ENCODE measurements at places on chromosomes 3 and 15.

DNA sequence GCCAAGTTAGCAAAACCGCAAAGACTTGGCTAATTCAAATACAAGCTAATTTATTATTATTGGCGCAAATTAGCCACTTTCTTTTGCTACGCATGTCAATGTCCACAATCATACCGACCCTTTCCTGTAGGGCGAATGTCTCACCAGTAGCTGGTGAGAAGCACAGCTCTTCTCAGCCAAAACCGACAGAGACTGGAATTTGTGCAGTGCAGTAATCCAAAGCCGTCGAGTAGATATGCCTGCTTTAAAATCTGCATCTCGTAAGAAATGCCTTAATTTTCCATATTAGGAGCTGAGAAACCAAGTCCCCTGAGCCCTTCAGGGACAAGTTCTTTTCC lies 614 bp upstream of the MINDY2 start:
- no peak for DNase-seq

DNA sequence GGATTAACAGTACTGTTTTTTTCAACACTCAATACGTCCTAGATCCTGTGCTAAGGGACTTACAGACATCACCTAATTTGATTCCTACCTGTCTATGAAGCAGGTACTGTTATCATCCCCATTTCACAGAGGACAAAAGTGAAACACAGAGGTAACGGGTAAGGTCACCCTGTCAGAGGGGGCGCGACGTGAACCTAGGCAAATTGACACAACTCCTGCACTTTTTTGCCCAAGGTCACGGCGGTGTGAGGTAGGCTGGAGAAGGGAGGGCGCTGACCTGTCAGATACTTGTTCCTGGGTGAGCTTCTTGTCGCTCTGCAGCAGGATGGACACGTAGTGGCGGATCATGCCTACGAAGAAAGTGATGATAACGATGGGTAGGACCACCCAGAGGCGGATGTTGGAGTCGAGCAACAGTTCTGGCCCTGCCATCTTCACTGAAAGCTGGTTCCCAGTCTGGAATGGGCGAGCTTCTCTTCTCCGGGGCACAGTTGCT lies 363 bp downstream of the EMC3 start:
- no peak for DNase-seq

- DNase-seq: no peak
These were observed 18.7 kb downstream of the BHLHE40 start for GRCh38 chr3:4997946-4998345.

DNA sequence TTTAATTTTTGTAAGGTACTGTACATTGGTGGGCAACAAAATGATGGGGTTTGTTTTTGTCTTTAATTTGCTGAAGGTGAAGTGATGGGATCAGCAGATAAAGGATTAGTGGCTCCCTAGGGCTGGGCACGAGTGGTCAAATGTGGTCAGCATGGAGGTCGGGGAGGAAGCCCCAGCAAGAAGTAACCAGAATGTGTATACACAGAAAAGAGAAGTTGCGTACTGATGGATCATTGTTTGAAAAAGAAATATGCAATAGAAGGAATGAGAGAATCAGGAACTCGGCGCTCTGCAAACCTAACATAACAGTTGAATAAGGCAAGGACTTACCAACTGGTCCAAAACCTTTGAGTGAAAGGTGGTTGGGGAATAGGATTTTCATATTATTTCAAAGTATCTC lies 1.5 kb downstream of the TMOD2 start:
- no peak for DNase-seq

DNA sequence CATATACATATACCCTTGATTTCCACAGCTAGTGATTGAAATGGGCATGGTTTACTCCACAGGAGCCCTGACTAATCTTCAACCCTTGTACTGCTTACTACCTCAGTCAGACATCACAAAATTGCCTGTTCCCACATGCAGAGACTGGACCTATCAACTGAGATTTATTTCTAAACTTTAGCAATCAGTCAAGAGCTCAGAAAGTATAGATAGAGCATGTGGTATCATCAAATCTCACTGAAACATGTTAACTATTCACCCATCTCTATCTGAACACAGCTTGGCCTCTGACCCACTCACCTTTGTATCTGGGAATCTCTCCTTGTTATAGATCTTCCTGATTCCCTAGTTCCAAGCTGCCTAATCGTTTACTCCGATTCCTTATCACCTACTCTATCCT lies 14.6 kb downstream of the ADAM10 start:
- no peak for DNase-seq

DNA sequence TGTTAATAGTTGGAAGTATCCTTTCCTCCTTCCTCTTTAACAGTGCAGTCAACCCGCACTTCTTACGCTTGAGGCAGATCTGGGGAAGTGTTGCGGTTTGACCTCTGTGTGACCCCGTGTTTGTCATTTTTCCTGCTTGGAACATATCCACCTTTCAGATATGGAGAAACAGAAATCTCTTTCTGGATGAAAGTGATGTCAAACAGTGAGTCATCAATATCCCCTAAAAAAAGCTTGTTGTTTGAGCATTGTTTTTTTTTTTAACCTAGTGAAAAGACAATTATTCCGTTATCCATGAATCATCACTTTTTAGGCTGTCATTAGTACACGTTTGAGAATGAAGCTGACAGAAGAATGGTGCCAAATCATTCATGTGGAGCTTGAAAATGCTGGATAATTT lies 293.7 kb downstream of the ARPP21 start:
- DNase-seq: no peak

- DNase-seq: peak; percentile 28
These were observed 334.7 kb downstream of the NLGN1 start for GRCh38 chr3:173732237-173732636.

GRCh38 chr3:45988804-45989203 lies 6.8 kb downstream of the FYCO1 start:
- DNase-seq: no peak

DNA sequence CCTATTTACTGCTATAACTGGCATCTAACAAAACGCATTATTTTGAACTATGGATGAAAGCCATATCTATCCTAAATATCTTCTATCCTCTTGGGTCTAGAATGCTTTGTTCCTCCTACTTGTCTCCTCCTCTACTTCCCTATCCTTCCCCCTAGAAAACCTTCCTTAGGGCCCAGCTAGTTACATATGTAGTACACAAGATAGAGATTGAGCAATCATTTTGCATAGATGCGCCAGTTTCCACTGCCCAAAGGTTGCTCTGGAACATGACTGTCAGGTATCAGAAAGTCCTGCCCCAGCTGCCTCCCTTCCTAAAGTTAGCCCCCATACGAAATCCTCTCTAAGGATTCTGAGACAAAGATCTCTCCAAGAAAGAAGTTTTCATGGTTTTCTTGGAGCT lies 55.1 kb downstream of the GPR160 start:
- DNase-seq: no peak

- no peak for DNase-seq
These were observed 140.5 kb upstream of the TBL1XR1 start for GRCh38 chr3:177337541-177338331.

DNA sequence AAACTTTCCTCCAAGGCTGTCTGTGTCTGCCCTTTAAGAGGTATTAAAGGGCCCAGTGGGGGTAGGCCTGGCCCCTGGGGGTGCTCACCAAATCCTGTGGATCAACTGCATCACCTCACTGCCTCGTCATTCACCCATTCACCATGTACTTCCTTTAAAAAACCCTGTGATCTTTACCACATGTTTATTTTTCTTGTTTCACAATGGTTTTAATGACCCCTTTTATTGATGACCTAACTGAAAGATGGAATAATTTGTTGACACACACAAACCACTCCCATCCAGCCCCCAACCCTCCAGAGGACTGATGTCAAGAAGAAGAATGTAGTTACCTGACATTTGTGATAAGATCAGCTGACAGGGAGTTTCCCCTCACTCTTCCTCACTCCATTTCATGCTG lies 40.8 kb downstream of the KCNAB1 start:
- no peak for DNase-seq

GRCh38 chr3:171979081-171979480 lies 60.3 kb upstream of the FNDC3B start:
- DNase-seq: no peak

DNA sequence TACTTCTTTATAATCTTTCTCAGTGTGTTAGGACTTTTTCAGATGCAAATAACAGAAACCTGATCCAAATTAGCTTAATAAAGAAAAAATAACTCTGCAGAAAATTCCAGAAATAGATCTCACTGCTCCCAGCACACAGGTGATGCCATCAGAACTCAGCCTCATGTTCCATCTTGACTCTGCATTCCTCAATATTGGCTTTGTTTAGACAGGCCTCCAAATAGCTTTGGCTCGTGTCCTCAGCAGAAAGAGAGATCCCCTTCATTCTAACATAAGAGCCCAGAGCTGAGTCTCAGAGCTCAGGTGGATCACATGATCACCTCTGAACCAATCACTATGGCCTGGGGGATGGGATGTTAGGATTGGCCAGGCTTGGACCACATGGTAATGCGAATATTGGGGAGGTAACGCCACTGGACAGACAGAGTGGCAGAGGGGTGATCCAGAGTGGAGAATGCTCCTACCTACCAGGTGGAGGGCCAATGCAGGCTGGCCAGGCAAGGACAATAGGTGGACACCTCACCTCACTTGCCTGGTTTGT lies 46.6 kb upstream of the TBC1D21 start:
- DNase-seq: no peak

DNA sequence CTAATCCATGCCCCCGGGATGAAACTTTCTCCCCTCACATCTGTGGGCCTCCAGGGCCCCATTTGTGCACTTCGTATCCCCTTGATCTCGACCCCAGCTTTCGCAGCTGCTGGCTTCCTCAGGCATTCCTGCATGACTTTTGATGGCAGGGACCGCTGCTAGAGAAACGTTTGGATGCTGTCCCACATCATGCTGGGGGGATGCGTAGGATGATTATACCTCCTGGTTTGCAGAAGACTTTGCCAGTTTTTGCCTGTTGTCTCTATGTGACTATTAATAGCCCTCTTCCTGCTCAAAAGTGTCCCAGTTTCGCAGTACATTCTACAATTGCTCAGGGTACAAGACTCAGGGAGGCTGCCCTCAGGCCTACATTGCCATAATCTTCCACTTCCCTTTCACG lies 10.4 kb upstream of the KCNAB1 start:
- no peak for DNase-seq

DNA sequence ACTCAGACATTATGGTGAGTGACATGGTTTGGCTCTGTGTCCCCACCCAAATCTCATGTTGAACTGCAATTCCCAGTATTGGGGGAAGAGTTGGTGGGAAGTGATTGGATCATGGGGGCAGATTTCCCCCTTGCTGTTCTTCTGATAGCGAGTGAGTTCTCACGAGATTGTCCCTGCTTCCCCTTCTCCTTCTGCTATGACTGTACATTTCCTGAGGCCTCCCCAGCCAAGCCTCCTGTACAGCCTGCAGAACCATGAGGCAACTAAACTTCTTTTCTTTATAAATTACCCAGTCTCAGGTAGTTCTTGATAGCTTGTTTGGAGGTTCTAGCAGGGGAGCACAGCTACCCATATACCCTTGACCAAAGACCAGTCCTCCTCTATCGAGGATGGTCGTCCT lies 45.9 kb downstream of the ADAM10 start:
- no peak for DNase-seq

DNA sequence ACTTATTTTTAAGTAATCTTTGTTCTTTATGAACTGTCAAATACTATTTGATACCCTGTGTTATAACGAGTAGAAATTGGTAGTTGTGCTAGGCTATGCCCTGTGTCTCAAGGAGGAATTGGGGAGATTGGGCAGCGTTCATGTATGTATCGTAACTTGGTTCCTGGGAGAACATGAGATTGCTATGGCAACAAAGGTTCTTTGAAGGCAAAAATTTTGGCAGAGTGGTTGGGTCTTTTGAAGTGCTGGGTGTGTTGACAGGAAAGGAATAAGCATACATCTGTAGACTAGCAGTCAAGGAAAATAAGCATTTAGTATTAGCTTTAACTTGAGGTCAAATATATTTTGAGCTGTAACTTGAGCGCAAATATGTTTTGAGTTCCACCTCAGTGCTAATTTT lies 45.3 kb downstream of the TCF12 start:
- DNase-seq: no peak

DNA sequence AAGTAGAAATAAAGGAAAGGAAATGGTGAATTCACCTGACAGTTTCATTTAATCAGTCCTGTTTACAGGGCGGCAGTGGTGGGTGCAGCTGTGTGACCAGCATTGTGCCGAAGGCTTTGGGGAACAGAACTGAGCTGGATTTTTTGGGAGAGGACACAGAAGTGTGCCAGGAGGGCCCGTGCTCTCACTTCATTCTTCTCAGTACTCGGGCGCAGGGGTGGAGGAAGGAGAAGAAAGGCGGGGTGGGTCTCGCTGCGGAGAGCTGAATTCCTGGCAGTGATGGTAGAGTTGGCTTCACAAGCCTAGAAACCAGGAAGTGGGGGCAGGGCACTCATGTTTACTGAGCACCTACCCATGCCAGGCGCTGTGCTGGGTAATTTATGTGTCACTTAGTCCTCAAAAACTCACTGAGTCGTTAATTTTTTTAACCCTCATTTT lies 64.6 kb downstream of the CRTC3 start:
- no peak for DNase-seq

DNA sequence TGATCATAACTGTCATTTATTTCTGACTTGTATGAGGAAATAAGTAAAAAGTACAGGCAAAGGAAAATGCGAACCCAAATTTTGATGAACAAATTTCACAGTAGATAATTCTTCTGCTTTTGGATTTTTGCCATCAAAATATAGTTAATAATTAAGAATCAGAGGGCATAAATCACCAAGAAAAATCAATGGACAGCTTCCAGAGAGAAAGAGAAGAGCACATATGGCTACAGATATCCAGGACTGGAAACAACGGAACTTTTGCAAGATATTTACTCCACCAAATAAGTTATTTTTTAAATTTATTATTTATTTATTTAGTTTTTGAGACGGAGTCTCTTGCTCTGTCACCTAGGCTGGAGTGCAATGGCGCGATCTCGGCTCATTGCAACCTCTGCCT lies 35.1 kb upstream of the NANOGP8 start:
- no peak for DNase-seq

- DNase-seq: no peak
These were observed 54.8 kb downstream of the NMD3 start for GRCh38 chr3:161275919-161276318.

DNA sequence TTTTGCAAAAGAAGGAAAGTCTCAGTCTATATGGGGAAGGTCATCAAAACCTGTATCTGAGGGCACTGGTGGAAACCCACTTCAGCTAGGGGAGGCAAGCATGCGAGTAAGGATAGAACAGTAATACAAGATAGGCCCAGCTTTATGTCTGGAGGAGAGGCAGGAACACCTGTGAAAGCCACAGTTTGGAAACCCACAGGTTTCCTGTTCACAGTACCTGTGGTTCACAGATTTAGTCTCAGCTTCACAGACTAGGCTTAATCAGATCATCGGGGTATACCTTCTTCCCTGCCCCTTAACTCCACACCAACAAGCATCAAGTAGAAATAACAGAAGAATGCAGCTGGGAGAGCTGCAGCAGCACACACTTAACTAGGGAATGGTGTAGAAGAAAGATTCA lies 36.2 kb downstream of the C2CD4B start:
- no peak for DNase-seq

GRCh38 chr3:37763309-37763708 lies 98.4 kb upstream of the CTDSPL start:
- no peak for DNase-seq

GRCh38 chr3:195613468-195614069 lies 29.8 kb upstream of the APOD start:
- DNase-seq: no peak

- no peak for DNase-seq
These were observed 139.7 kb downstream of the CD47 start for GRCh38 chr3:107951126-107951525.

- no peak for DNase-seq
These were observed 9.5 kb downstream of the COPS2 start for GRCh38 chr15:49145651-49146609.

- no peak for DNase-seq
These were observed 100.6 kb upstream of the IGF1R start for GRCh38 chr15:98547741-98548138.
